ENCODE measurements at places on chromosomes 6 and 20.

- DNase-seq, result no peak
Measured at GRCh38 chr6:163525926-163526325, 111.4 kb downstream of the QKI start.

- no peak for DNase-seq
Measured at GRCh38 chr6:163302747-163303146, 111.8 kb upstream of the QKI start.

- peak; percentile 50 for DNase-seq
Measured at GRCh38 chr6:155273431-155273830, 9.6 kb downstream of the CLDN20 start.

DNA sequence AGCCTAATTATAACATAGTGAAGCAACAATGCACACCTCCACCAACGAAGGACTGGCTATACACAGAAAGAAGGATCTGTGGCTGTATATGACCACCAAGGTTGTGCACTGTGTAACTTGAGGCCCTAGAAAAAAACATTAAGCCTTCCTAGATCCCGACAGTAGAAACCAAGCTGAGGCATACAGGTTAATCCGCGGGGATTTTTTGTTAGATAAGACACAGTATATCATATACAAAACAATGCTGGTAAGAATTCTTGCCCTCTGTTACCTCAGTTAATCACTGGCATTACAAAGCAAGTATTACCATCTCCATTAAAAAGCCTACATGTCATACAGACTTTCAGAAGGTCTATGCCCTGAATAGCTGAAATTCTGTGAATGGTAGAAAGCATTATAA, 228.8 kb downstream of the TBC1D32 start:
- no peak for DNase-seq

- DNase-seq, result no peak
Measured at GRCh38 chr6:124869416-124869815, 92.8 kb upstream of the RNF217 start.

DNA sequence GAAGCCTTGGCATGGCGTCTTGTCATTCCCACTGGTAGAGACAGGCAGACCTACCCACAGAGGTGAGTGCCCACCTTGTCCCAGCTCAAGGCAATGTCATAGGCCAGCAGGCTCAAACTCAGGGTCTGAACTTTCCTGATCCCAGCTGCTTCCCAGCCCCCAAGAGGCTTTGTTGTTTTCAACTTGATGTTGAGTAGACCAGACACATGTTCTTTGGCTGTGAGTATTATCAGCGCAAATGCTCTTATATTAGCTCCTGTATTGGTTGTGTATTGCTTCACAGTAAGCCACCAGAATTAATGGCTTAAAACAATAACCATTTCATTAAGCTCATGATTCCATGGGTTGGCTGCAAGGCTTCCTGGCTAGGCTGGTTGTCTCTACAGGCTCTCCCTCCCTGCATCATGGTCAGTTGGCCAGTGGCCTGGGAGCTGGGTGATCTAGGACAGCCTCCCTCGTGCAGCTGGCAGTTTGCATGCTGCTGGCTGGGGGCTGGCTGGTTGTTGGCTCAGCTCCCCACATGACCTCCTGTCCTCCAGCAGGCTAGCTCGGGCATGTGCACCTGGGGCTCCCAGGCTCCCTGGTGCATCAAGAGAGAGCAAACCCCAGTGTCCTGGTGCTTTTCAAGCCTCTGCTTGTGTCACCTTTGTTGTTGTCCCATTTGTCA, 21.6 kb downstream of the TOX2 start:
- DNase-seq, result no peak

- no peak for DNase-seq
Measured at GRCh38 chr6:34357937-34358336, 34.5 kb downstream of the NUDT3 start.

DNA sequence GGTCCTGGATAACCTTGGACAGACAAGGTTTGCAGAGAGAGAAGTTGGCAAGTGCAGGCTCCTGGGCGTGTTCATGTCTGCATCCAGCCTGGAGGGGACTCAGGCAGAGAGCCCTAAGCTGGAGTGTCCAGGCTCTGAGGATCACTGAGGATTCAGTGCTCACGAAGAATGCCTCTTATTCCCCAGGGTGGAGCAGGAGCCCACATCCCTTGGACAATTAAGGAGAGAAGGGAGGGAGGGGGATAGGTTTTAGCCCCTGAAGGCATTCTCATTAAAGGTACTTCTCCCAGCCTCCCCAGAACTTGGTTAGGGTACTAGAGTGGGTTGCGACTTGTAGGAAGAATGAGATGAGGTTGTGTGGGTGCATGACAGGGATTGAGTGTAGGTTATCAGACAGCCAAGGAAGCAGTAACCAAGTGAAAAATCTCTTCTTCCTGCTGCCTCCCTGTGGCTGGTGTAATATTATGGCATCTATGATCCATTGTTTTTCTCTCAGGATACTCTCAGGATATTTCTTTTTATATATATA, 680 bp downstream of the HLA-DPB1 start:
- no peak for DNase-seq

DNA sequence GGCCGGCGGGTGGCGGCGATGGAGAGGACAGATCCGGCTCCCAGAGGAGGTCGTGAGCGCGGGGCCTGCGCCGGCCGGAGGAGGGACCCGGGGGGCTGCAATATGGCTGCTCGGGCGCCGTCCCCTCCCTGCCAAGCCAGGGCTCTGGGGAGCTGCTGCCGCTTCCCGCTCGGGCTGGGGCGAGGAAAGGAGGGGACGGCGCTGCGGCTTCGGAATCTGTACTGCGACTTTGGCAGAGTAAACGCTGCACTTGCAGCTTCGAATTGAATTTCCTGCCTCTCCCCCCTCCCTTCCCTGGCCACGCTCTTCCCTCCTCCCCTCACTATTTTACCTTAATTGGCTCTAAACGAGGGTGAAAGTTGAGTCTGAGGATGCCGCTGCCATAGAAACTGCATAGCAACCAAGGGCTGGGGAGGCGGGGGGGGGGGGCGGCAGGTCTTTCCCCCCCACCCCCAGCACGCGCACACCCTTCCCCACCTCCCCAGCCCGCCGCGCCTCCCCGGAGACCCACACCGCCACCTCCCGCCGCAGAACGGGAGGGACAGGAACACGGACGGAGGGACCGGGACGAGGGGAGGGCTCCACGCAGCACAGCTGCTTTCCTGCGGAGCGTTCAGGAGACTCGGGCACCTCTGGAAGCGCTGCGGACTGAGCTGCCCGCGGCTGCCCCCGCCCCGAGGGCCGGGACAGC, 93.9 kb downstream of the RNASET2 start:
- DNase-seq, result peak; percentile 84

DNA sequence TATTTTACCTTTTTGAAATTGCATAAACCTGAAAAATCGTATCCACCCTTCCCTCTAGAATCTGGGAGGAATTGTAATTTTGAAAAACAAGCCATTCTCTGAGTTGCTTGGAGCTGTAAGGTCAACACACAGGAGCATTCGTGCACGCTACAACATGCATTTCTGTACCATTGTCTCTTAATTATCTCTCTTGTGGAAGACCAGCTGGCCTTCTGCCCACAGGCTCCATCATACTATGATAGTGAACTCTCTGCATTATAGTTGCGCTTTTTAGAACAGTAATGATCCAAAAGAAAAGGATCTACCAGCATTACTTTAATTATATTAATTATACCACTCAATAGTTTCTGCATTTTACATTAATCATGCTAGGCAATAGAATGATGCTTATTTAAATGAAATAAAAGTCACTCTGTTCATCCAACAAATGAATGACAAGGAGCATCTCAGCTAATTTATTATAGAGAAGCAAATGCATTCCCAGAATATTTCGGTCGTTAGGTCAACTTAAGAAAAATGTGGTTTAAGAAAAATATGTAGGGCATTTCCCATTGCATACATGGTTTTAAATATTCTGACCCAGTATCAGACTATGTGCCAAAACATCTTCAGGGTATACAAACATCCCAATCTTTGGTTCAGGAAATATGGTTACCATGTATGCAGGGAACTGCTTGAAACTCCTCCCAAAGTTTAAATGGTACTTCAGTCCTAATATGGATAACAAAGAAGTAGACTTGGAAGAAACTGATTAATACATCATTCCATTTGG, 263.5 kb downstream of the TFAP2A start:
- DNase-seq, result peak; percentile 59

GRCh38 chr6:34695729-34696188, 808 bp downstream of the ILRUN start:
- no peak for DNase-seq

GRCh38 chr20:52268184-52268749, 76.7 kb upstream of the ZFP64 start:
- no peak for DNase-seq

- DNase-seq, result peak; percentile 74
Measured at GRCh38 chr6:26056583-26057350, 30.5 kb upstream of the HFE start.

DNA sequence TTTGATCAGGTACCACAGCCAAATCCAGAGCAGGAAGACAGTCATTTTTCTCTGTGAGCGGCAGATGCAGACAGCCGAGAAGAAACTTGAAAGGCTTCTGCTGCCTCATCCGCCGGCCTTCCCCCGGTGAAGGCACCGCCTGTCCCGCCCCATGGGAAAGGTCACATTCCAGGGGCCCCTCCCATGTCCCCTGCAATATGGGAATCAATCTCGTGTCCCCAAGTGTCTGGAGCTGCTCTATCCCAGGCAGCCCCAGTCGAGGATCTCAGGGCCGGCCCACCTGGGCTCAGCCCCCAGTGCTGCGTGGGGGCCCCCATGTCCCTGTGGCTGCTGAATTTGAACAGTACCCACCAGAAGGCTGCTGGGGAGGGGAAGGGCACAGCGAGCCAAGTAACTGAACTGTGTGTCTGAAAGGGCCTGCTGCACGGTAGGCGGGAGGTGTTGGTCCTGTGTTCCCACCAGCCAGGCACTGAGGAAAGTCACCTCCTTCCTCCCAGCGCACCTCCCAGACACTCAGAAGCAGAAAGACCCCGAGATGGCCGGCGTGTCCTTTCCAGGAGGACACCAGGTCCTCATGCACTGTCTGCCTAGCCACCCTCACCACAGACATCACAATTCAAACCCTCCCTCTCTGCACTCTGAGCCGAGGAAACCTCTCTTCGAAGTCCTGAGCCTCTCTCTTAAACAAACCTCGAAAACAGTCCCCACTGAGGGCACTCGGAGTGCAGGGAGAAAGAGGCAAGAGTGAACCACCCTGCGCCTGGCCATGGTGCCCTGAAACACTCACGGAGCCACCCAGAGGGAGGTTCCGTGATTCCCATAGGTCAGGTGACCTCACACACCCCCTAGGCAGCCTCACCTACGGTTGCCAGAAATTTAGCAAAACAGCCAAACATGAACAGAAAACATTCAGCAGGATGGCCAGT, 99.3 kb downstream of the PSMB1 start:
- DNase-seq, result no peak

GRCh38 chr20:46205349-46205748, 87.2 kb downstream of the CD40 start:
- no peak for DNase-seq

Data from NCI-H1417 (cell line).